ENCODE measurements at places on chromosomes 12 and 14. TPM values are rescaled to one million over a fixed set of nuclear protein-coding genes. Genes with fewer than 3 reads are reported as not detected.

IL22 gene
- not detected for polyA plus RNA-seq

CRIP2 gene
- polyA plus RNA-seq: 67.3 TPM

DAO gene
- not detected for polyA plus RNA-seq

RNASE8 gene
- not detected for polyA plus RNA-seq

MOK gene
- polyA plus RNA-seq: 25.1 TPM

PLXNC1 gene
- polyA plus RNA-seq: 0.12 TPM

ANO2 gene
- polyA plus RNA-seq: not detected

LMO3 gene
- not detected for polyA plus RNA-seq

CPNE6 gene
- polyA plus RNA-seq: not detected

PZP gene
- polyA plus RNA-seq: not detected

SPX gene
- 3.2 TPM for polyA plus RNA-seq

CYP27B1 gene
- polyA plus RNA-seq: 1.9 TPM

LRCOL1 gene
- polyA plus RNA-seq: not detected

AQP2 gene
- polyA plus RNA-seq: not detected
